ENCODE measurements at places on chromosomes 11 and 22.

GRCh38 chr11:21511835-21512440, 680.9 kb upstream of the ANO5 start:
- peak; percentile 26 for DNase-seq

DNA sequence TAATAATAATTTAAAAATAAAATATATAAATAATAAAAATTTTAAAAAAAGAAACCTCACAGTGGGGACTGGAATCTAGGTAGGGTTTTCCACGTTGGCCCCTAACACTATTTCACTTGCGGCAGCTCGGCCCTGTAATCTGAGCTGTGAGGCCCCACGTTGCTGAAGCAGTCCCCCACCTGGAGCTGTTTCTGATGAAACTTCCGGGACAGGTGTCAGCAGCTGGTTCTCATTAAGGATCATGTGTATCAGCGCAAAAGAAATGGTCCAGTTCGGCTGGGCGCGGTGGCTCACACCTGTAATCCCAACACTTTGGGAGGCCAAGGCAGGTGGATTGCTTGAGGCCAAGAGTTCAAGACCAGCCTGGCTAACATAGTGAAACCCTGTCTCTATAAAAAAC, 17.3 kb downstream of the RHOD start:
- no peak for DNase-seq

- no peak for DNase-seq
These were observed 42.8 kb downstream of the ALX4 start for GRCh38 chr11:44267006-44267749.

GRCh38 chr11:79663017-79663416, 222.2 kb upstream of the TENM4 start:
- DNase-seq = no peak

GRCh38 chr11:128881221-128881620, 9.9 kb upstream of the KCNJ5 start:
- DNase-seq = no peak

DNA sequence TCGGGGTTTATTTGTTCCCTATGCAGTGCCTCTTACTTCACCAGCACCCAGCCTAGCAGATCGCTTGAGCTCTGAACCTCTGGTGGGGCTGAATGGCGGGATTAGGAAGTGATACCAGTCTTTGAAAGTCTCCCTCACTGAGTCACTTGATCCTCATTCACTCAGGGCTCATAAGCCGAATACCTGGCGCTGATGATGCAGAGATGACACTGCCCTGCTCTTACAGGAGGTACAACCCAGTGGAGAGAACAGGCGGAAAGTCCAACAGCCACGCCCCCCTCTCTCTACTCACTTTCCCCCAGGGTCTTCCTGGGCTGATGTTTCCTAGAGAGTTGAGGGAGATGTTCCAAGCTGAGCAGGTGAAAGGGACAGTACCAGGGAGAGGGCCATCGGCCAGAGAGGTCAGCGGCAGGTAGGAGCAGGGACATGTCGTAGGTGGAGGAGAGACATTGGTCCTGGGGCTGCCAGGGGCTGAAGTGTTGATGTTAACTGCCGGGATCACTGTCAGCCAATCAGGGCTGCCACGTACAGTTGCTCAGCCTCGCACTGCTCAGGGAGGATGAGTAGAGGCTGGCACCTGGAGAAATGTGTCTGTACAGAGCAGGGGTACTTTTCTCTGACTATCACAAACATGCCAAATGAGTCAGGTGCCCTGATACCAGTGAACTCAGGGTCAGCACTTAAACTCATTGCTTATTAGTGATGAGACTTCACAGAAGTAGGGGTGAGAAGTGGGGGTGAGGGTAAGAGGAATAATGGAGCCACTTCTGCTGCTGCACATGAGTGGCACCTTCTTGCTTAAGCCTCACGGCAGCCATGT, 9.9 kb upstream of the APOBEC3A start:
- DNase-seq = no peak

GRCh38 chr11:68997995-68998348, 15.1 kb downstream of the MRGPRF start:
- DNase-seq = no peak

DNA sequence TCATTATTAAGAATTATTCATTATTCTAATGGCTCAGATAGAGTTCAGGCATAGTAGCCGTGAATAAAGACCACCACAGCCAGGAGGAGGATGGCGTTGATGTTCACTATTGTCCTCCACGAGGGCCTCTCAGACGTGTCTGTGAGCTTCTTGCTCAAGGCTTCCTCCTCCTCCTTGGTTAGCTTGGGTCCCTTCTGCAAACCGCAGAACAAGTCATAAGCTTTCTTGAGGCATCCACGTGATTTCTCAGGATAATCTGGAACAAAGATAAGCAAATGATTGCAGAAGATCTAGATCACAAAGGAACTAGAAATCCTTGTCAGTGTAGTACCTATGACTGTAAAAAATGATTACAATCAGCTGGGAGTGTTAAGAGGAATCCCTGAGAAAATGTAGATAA, 13.6 kb upstream of the RFPL2 start:
- peak; percentile 93 for DNase-seq

GRCh38 chr11:30406978-30407762, 84.3 kb downstream of the ARL14EP start:
- no peak for DNase-seq

GRCh38 chr11:86209806-86210657, 34.5 kb upstream of the EED start:
- DNase-seq = no peak

GRCh38 chr22:43402128-43402527, 9.7 kb upstream of the MPPED1 start:
- no peak for DNase-seq

GRCh38 chr11:64040684-64041322, 5.1 kb downstream of the FLRT1 start:
- no peak for DNase-seq

- DNase-seq = no peak
These were observed 19.6 kb upstream of the PDGFD start for GRCh38 chr11:104183593-104183992.

GRCh38 chr11:22725079-22725478, 58.7 kb downstream of the GAS2 start:
- no peak for DNase-seq

DNA sequence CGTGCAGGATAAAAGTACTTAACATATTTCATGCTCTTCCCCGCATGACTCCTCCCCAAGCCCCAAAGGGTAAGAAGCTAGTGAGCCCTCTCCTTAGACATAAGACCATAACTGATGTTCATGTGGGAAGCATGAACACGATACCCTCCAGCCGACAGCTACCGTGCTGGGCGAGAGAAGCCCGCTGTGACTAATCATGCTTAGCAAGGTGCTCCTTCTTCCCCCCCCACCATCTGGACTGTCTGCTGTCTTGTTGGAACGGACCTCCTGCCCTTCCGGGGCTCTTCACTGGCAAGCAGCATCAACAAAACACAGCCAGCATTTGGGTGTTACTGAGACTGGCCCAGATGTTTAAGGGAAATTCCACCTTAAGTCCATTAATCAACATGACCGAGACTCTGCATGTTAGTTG, 200.6 kb downstream of the DBX1 start:
- DNase-seq = no peak

DNA sequence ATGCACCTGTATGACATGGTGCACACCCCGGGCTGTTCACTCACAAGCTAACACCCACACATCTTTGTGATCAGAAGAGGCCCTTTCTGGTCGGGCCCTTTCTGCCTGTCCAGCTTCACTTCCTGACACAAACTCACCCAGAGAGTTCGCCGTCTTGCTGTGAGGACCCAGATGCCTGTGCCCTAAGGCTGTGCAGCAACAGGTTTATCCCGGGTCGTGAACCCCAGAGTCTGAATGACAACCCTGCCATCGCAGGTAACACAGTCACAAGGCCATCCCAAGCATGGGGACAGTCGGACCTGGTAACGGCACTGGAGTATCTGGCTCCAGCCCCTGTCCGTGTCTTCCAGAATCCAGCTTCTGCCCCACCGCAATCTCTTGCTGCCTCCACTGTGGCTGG, 235.1 kb downstream of the BUD13 start:
- no peak for DNase-seq

DNA sequence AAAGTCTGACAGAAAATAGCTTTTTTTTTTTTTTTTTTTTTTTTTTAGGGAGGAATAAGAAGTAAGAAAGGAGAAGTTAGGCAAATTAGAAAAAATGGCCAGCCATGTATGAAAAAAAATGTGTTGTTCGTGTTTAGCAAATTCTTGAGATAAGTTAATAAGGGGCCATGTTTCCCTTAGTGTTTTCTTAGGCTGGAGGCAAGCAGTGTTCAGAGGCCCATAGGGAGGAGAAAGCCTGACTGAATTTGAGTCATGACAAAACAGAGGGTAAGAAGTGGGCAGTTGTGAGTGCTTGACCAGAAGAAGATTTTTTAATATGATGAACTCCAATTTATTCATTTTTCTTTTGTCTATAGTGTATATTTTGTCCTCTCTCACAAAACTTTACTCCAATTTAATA, 766.4 kb downstream of the FAM181B start:
- DNase-seq = no peak

- DNase-seq = no peak
These were observed 134.1 kb downstream of the NAV2 start for GRCh38 chr11:19846654-19847305.

DNA sequence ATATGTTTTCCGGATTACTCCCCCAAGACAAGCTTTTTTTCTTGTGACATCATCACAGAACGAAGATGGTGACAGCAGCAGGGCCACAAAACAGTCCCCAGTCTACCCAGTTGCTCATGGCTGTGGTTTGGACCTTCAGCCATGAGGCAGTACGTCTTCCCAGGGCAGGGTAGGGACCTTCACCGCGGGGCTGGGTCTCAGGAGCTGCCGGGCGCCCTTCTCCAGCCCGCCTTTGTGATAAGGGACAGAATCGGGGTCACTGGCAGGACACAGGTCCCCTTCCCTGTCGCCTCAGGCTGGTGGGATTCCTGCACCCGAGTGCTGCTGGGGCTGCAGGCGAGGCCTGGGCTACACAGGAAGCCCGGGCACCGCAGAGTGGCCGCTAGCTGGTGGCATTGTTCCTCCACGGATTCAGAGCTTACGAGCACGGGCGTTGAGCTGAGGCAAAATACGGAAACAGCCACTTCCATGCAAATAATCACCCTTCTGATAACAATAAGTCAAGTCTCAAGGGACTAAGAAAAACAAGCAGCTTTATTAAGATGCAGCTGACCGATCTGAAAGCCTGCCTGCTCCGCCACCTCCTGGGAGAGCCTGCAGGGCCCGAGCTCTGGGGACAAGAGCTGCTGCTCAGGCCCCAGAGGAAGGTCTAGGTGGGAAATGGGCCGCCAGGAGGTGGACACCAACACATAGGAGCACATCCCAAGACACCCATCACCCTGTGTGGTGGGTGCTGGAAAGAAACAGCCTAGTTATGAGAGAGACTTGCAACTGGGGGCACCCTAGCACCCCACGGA, 12.3 kb downstream of the TBX1 start:
- DNase-seq = no peak

DNA sequence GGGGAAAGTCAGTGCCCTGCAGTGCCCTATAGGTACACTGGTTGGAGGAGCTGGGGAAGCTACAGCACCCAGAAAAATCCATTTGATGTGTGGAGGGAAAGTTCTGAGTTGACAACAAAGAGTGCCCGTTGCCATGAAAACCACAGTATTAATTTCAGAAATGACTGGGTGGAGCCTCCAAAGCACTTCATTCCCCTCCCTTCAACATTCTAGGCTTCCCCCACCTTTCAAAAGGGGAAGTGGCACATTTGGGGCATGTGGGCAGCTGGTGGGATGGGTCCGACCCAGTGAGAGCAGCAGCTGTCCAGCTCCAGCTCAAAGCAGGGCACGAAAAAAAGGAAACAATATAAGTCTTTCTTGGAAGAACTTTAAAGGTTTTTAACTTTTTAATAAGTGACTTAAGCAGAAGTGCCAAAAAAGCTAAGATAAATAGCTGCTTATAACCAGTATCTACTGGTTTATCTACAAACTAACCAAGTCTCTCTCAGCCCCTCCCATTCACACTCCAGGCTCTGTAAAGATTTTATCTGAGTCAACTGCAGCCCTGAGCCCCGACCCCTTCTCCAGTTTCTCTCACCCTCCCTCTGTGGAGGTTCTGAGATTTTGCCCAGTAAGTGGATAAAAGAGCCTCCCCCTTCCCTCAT, 9.0 kb upstream of the AHNAK start:
- peak; percentile 85 for DNase-seq

DNA sequence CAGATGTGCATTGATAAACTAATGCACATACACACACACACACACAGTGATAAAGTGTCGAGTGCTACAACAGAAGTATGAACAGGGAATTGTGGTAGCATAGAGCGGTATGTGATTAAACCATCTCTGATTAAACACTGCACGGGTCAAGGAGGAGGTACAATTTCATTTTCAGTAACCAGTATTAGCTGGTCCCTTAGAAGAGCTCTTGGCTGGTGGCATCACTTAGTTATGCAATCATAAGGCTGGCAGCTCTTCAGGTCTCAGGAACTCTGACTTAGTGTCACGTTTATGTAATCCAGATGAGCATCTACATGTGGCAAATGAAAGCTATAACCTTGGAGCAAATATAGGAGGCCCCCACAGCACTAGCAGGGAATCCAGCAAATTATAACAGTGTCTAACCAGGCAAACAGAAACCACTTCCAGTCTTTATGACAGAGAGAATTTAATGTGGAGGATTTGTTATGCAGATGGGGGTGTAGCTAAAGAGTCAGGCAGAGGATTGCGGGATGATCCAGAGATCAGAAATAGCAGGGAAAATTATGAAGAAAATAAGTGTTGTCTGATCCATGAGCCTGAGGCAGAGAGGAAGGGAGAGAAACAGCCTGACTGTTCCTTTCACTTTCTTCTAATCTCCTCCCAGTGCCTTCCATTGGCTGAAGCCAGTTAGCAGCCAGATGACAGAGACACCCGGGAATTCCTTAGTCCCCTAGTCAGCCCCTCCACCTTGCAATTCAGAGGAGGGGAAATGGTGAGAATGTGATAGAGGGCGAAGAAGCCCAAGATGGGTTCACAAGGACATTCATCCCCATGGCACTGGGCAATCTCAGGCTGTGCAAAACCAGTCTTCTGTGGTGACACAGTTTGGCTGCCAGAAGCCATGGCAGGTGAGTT, 533.1 kb upstream of the TENM4 start:
- DNase-seq = no peak

- DNase-seq = no peak
These were observed 64.8 kb downstream of the RPUSD4 start for GRCh38 chr11:126146454-126147192.

GRCh38 chr22:40951795-40952605, 822 bp downstream of the RBX1 start:
- DNase-seq = no peak
